ENCODE measurements at places on chromosomes 1 and 21.

- no peak for DNase-seq
Observed at GRCh38 chr1:145729196-145729595, 9.9 kb downstream of the CD160 start.

DNA sequence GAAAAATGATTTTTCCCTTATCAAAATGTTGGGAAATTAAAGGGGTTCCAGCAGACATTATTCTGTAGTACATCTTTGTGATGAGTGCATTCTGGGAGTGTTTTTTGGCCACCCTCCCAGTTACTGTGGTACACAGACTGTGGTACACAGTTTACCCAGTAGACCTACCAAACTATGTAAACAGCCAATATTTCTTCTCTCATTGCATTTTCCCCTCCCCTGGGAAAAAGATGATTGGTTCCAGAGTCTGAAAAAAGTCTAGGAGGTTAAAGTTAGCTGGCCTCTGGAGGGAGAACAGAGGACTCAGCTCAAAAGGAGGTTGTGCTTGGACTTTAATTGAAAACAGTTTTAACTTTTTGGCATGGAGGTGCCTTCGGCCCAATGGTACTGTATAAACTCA lies 42.5 kb downstream of the PGM1 start:
- DNase-seq: no peak

DNA sequence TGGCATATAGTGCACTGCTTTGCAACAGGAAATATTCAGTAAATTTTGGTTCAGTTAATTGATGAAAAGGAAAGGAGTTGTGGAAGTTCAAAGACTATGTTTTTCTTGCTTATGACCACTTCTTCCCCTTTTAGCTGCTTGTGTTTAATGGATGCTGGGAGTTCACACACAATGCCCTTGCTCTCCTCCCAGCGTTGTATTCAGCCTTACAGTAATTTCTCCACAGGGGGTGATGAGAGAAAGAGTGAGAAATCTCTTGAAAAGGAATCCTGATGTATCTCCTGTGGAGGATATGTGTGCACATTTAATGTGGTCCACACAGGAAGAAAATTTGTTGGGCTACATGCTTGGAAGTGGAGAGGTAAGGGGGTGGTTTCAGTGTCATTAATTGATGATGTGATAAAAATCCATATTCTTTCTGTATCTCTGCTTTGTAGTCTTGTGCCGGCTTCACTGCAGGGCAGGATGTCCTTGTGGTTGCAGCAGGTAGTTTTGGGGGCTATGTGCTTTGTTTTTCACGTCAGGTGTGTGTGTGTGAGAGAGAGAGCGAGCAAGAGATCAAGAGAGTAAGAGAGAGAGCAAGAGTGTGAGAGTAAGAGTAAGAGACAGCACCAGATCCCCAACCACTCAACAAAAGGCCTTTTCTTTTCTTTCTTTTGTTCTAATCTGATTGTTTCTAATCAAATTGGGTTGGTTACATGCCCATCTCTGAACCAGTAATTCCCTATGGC lies 204.4 kb downstream of the RWDD3 start:
- no peak for DNase-seq

GRCh38 chr1:96183928-96184327 lies 537.7 kb upstream of the PTBP2 start:
- DNase-seq: no peak

- no peak for DNase-seq
Observed at GRCh38 chr1:162466797-162467196, 30.8 kb upstream of the UHMK1 start.

GRCh38 chr1:180849031-180849775 lies 63.5 kb upstream of the KIAA1614 start:
- no peak for DNase-seq

GRCh38 chr1:105793536-105794146 lies 1262.8 kb upstream of the PRMT6 start:
- DNase-seq: peak; percentile 20

- DNase-seq: no peak
Observed at GRCh38 chr21:42117967-42118780, 47.1 kb downstream of the UMODL1 start.

DNA sequence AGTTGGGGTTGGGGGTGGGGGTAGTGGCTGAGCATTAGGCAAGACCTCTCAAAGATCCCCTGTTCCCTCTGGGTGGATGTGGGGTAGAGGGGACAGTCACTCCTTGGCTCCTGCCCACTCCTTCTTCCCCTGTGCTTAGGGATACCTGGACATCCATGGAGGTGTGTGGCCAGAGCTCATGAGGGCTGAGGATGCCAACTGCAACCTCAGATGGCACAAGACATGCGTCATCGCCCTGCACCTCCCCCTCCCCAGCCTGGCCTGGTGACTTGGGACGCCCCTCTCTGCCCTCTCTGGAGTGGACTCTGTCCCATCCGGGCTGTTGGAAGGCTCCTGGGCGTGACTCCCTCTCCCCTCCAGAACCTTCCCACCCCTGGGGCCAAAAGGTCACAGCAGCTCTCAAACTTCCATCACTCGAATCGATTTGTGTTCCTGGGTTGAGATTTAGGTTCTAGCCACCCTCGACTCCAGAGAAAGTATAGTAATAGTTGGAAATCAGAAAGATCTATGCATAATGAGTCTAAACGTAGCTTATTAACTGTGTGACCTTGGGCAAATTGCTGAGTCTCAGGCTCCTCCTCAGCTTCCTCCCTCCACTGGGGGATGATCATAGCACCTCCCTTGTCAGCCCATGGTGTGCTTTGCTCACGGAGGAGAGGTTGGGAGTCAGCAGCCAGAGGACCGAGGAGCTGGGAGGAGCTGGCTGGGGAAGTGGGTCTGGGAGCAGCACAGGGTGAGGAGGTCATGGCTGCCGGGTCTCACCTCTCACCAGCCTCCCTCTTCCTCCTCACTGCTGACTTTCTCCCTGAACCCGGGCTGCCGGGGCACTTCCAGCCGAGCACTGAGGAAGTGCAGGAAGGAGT lies 2.2 kb upstream of the PTPN7 start:
- peak; percentile 55 for DNase-seq

GRCh38 chr1:63261736-63262458 lies 60.5 kb upstream of the FOXD3 start:
- DNase-seq: no peak

GRCh38 chr1:183783342-183783741 lies 21.6 kb upstream of the RGL1 start:
- no peak for DNase-seq

DNA sequence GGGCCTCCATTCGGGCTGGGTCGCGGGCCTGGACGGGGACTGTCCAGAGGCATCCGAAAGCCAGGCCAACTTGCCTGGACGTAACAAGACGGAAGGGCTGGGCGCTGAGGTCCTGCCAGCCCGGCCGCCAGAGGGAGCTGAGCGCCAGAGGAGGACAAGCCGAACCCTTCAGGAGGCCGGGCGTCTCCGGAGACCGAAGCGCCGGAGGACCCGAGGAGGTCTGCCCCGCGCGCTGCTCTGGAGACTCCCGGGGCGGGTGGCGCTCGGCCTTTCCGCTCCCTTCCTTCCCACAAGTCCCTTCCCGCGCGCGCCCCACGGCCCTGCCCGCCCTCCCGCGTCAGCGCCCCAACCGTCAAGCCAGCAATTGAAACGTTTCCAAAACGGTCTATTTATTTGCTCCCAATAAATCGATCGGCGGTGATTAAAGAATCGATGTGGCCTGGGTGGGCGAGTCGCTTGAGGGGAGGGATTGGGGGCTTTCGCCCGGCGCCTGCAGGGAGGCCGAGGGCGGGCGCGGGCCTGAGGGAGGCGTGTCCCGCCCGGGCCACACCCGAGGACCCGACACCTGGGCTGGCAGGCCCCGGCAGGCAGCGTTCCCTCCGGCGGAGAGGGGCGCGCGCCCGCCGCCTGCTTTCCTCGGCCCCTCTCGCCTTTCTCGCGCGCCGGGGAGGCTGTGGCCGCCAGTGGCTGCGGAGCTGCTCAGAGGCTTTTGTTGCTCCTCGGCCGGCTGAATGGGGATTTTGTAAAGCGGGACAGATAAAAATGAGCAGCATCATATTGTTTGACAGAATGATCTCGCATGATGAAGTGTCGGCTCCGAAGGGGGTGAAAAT lies 5.2 kb upstream of the FOXD3 start:
- DNase-seq: peak; percentile 68

GRCh38 chr1:90919190-90919719 lies 102.6 kb downstream of the ZNF644 start:
- DNase-seq: no peak

DNA sequence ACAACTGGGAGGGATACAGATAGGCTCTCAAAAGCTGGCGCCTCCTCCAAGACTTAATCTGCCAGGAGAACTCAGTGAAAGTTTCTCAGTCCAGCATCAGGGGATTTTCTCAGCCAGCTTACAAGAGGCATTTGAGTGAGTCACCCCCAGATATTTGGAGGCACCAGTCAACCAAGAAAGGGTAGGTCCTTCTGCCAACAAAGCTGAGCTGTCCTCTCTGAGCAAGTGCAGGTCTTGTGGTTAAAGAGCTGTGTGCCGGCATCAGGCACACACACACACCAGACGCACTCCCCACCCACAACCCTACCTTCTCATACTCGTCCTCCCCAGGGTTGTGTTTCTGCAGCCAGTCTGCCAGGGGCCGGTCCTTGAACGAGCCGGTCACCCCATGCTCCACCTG lies 27.0 kb upstream of the PPP1R15B start:
- no peak for DNase-seq

GRCh38 chr1:186745531-186746146 lies 65.4 kb upstream of the PTGS2 start:
- no peak for DNase-seq

DNA sequence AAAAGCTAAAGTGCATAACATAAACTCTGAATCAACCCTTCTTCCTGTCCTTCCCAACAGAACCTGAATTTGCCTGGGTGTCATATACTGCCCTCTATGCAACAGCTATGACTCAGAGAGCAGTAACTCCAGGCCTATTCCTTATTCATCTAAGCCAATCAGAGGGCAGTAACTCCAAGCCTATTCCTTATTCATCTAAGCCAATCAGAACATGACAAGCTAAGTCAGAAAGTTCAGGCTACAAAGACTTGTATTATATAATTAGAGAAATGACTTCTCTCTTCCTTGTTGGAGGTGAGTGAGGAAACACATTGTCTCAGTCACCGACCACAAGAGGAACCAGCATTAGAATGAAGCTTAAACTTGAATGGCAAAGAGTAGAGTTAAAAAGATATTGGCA lies 26.2 kb upstream of the TADA1 start:
- DNase-seq: no peak

- no peak for DNase-seq
Observed at GRCh38 chr1:53766831-53767405, 28.0 kb upstream of the GLIS1 start.

DNA sequence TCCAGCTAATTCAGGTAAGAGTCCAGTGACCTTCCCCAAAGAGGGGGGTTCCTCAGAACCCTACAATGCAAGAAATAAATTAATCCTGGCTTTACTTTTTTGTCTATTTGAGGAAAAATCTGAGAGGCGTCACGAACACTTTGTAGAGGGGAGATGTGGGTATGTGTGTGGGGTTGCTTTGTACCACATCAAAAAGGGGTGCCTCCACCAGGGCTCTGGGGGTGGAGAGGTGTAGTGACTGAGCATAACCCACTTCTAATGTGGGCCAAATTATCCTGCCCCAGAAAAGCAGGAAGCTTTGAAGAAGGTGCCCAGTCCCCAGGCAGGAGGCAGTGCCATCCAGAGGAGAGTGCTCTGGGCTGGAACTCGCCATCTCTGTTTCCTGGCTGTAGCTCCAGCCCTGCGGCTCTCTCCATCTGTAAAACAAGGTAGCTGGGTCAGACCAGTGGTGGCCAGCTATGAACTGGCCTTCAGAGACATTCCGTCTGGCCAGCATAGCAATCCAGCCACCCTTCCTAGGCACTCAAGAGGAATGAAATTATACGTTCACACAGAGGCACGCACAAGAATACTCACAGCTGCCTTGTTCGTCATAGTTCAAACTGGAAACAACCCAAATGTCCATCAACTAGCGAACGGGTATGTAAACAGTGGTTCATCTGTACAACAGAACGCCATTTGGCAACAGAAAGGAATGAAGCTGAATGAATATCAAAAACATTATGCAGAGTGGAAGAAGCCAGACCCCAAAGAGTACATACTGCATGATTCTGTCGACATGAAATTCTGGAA lies 45.4 kb upstream of the TNFRSF1B start:
- peak; percentile 41 for DNase-seq

DNA sequence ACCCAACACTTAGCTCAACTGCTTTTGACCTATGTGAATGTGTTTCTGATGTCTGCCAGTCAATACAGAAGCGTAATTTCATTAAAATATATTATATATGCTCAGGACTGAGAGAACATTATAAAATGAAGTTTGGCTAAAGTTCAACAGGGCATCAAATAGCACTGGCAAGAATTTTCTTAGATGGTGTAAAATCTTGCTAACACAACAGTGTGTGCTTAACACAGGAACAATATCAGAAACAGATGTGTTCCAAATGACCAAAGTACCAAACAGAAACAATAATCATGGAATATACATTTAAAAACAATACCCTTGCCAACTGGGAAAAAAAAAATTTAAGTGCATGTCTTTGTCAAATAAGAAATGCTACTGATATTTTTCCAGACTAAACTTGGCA lies 10.4 kb upstream of the LHX8 start:
- no peak for DNase-seq

DNA sequence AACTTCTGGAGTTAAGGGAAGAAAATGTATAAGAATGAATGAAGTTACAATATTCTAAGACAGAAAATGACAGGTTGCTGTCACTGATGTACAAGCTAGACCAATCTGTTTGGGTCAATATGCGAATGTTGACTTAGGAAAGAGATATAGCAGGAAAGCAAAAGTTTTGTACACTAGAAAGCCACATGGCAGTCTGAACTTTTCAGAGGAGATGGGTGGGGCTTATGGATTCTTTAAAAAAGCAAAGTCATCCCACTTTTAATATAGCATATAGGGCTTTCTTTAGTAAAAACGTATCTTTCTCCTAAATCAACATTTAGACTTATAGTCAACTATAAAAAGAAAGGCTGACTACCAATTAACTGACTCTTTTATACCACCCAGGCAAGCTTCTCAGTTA lies 381.2 kb downstream of the PTPRC start:
- DNase-seq: no peak

DNA sequence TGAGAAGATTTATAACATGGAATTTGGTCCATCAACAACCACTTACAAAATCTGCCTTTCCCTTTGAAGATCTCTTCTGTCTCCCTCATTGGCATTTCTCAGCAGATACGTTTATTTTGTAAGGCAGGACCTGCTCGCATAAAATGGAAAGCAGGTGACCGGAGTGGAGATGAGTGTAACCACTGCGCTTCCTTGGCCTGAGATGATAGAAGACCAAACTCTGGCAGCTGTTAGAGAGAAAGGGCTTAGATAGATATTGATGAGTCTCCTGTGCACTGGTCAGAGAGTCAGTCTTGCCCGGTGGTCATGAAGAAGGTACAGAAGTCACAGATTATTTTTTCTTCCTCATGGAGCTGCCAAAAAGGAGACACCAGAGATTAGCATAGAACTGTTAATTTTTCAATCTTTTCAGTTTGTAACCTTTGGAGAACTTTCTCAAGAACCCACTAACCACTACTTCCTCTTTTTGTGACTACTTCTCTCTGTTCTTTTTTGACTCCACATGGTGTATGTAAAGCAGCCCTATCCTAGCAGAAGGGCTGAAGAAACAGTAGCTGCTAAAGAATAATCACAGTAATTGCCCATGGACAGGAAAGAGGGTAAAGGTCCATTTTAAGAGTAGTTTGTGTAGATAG lies 47.6 kb downstream of the FCRL3 start:
- no peak for DNase-seq

- no peak for DNase-seq
Observed at GRCh38 chr1:230744382-230744781, 2.8 kb upstream of the CAPN9 start.

All from activated CD8-positive, alpha-beta T cell treated with anti-CD3 and anti-CD28 coated beads, Interleukin-2, amount 10 ng/mL, durations not matched to agents 7 days and 5 days (primary cell).